Right renal cortex interstitium (tissue), 3 donors: ENCODE measurements at places on chromosomes 1 and 21.

DNA sequence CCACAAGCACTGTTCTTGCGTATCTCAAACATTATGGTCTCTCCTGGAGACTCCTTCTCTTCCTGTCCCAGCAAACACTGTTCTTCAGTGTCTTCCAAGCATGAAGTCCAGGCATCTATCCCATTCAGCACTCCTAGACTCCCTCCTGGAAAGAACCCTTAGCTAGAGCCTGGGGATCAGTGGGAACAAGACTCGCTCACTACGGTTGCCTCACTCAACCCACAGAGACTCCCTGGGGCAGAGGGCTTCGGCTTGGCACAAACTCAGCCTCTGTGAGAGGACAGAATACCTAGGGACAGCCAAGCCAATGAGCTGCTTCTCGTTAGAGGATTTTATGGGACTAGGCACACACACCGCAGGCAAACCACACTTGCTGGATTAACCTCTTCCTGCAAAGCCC is 86.5 kb upstream of the IPO9 start:
- no peak for DNase-seq

- no peak for DNase-seq
These were observed 59.8 kb downstream of the IL12RB2 start for GRCh38 chr1:67367370-67368045.

DNA sequence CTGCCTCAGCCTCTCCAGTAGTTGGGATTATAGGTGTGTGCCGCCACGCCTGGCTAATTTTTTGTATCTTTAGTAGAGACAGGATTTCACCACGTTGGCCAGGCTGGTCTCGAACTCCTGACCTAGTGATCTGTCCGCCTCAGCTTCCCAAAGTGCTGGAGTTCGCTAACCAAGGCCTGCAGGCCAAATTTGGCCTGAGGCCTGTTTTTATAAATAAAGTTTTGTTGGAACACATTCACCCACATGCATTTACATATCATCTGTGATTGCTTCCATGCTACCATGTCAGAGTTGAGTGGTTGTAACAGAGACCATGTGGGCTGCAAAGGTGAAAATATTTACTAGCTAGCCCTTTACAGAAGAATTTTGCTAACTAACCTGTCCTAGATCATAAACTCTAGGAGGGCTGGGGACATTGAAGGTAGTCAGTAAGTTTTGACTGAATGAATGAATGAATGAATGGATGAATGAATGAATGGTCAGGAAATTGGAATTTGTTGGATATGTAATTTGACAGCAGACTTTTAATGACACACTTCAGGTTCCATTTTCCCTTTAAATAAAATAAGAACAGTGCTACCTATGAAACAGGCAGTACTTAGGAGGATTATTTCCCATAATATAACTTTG is 38.4 kb downstream of the ROR1 start:
- no peak for DNase-seq

GRCh38 chr1:236200925-236201324 is 58.6 kb downstream of the GPR137B start:
- DNase-seq: no peak

GRCh38 chr1:64484651-64485050 is 14.7 kb downstream of the CACHD1 start:
- DNase-seq: no peak

GRCh38 chr1:151475175-151475574 is 15.9 kb upstream of the POGZ start:
- DNase-seq: no peak

DNA sequence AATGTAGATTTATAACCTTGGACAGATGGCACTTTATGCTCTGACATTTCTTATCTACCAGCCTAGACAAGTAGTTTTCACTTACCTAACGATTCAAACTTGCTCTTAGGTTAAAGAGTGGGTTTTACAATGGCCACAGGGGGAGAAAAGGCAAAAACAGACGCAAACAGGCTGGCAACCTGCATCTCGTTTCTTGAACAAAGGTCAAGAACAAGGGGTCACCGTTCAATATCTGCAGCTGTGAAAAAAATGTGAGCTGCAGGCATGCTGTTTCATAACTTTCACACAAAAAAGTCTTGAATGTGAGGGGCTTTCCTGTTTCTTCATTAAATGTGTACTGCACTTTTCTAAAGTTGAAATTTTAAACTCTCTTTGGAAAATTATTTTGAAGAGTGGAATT is 49.4 kb downstream of the SYDE2 start:
- no peak for DNase-seq

GRCh38 chr1:44020464-44020863 is 10.8 kb downstream of the SLC6A9 start:
- no peak for DNase-seq

DNA sequence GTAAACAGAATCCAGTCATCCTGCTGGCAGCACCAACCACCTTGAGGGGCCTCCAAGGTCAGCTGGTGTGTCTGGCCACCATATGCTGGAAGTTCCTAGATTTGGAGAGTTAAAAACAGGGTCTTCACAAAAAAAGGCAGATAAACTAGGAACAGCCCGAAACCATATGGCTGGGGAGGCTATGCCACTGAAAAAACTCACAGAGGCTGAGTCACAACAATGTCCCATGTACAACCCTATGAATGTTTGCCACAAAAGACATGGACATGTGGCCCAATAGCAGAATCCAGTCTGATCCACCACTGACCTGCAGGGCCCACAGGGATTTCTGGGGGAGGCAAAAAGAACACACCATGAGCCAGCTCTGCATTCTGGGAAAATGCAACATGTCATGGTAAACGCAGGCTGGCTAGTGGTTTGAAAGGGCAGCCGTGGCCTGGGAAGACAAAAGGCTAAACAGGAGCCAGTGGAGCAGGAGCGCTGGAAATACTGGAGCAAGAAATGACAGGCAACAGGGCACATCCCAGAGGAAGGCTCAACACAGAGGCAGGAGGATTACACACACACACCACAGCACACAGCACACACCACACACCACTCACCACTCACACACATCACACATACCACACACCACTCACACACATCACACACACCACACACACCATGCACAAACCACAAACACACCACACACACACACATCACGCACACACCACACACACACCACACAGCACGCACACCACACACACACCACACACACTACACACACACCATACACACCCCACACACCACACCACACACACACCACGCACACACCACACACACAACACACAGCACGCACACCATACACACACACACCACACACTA is 55.4 kb downstream of the HSF2BP start:
- DNase-seq: no peak

GRCh38 chr1:187384504-187384903 is 555.8 kb downstream of the PLA2G4A start:
- no peak for DNase-seq

GRCh38 chr1:16967095-16967575 is 13.3 kb downstream of the MFAP2 start:
- DNase-seq: no peak
